ENCODE measurements at places on chromosomes 16 and 17.

DNA sequence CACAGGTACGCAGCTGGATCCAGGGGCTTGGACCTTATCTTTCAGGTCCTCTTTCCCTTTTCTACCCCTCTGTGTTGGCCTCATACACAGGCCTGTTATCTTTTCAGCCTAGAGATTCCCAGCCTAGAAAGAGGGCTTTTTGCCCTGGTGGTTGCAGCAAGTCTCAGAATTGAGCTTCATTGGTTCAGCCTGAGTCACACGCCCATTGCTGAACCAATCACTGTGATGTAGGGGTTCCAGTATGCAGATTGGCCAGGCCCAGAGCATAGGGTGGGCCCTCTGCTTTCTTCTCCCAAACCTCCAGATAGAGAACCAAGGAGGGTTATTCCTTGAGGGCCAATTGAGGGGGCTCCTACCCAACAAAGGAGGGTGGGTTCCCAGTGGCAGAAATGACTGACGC is 32.8 kb downstream of the GPT2 start:
- DNase-seq = no peak

DNA sequence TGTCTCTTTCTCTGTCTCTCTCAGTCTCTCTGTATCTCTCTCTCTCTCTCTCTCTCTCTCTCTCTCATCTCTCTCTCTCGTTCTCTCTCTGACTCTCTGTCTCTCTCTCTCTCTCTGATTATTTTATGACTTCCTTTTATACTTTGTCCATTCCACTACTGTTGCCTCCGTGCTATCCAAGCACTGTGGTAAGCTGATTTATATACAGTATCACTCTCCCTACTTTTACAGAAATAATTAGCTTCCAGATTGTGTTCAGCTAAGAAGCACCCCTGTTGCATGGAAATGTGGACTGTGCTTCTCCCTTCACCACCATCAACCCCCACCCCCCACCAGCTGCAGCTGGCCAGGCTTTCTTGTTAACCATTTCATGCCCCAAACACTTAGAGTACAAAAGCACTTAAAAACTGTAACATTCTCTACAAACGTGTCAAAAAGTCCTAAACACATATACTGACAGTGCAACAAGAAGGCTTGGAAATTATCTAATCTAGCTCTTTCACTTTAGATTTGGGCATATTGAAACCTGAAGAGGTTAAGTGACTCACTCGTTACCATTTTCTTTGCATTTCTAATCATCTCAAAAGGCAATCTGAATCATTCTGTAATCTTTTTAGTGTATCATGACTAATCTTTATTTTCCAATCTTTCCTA is 11.6 kb upstream of the TMEM100 start:
- DNase-seq = peak; percentile 2

GRCh38 chr17:57746221-57746620 is 1.1 kb upstream of the CCDC182 start:
- no peak for DNase-seq

DNA sequence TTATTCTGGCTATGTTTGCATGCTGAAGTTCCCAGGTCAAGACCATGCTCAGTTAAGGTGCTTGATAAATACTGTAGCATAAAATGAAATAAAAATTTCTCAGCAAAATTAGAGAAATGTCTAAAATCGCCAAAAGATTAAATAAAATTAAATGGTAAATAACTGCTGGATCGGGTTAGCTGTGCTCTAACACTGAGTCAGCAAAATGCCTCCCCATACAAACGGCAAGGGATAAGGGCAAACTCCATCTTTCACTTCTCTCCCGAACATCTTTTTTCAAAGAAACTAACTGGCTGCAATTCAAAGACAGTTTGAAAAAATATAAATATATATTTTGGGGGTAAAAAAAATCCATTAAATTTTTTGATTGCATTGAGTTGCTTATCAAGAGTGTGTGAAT is 162.2 kb upstream of the ZFHX3 start:
- DNase-seq = no peak

DNA sequence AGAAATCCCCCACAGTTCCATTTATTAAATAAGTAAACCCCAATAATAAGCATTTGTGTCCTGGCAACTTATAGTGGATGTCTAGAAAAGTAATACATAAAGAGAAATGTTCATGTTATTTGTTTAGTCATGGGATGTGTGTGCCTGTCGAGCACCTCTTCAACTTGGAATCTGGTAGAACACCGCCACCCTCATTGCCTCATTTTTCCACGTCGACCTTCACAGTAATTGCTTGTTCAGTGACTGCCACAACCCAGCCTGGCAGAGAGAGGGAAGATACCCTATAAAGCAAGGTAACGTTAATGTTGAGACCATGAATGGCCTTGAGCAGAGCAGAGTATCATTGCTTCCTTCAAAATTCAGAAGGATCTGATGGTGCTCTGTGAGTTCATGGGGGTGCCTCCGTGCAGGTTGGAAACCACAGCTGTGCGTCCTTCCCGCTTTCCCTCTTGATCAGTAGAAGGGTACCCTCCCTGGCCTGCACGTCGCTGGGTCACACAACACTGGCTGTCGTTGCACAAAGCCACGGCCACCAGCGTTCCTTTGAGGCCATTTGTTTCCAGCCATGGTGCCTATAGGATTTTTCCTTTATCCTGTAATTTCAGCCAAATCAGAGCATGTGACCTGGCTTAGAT is 3.7 kb upstream of the DNASE1 start:
- DNase-seq = no peak

- DNase-seq = no peak
Observed at GRCh38 chr17:52648995-52649394, 490.5 kb upstream of the CA10 start.

DNA sequence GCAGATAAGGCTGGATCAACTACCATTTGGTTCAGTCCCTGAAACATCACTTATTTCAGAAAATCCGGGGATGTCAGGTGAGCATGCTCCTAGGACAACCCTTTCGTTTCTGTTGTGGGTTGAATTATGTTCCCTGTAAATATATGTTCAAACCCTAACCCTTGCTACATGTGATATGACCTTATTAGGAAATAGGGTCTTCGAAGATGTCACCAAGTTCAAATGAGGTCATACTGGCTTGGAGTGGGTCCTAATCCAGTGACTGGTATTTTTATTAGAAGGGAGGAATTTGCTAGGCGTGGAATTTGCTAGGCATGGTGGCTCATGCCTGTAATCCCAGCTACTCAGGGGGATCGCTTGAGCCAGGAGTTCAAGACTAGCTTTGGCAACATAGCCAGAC is 21.3 kb downstream of the SNX20 start:
- no peak for DNase-seq

- no peak for DNase-seq
Observed at GRCh38 chr16:57627184-57627871, 1.1 kb upstream of the ADGRG1 start.

DNA sequence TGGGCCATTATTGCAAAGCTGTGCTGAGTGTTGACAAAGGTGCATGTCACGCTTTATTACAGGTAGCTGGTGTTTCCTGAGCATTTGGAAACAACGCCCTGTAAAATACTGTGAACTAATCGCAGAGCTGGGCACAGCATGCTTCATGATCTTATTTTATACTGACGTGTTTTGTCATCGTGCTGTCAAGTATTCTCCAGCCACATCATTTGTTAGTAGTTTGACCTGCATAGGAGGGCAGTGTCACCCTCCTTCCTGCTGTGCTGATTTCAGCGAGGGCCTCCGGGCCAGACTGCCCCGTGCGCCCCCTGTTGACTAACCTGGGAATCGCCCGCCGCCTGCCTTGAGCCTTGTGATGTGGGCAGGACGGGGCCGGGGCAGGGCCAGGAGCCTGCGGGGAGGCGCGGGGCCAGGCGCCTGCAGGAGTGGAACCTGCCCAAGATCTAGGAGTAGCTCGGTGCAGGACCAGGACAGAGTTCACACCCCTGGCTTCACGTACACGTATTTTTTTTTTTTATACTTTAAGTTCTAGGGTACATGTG is 820.7 kb downstream of the KCNJ18 start:
- DNase-seq = no peak
